ENCODE measurements at places on chromosomes 1 and 21.

DNA sequence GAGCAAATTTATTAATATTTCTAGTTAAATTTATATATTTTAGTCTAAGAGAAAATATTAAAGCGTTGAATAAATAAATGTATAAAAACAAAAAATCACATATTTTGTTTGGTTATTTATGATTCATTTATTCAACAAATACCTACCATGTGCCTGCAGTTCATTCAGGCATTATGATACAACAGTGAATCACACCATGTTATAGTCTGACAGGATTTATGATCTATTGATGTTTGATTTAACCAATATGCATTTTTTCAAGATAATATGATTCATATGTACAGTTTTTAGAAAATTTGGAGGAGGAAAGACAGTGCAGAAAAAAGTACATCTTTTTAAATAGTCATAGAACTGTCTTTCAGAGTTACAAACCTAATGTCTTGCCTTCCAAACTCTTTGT lies 7.4 kb upstream of the TRIM58 start:
- no peak for DNase-seq

- DNase-seq = no peak
Observed at GRCh38 chr1:43049481-43049880, 90.8 kb upstream of the SLC2A1 start.

- no peak for DNase-seq
Observed at GRCh38 chr1:209190591-209191261, 392.8 kb upstream of the CAMK1G start.

DNA sequence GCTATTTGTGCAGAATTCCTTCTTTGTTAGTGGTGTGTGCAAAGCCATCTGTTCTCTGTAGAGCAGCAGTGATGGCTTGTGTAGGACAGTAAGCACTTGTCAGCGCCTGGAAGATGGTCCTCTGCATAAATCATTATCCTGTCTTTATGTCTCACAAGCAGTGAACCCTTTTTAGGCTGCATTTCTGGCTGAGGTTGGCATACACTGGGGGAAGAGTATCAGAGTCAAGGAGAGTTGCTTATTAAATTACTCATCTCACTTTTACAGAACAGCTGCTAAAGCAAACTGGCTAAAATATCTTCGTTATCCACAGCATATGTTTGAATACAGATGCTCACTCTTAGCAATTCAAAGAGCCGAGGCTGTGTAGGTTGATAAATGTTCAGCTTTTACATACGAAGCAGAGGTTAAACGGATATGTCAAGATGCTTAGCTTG lies 54.6 kb upstream of the NCAM2 start:
- DNase-seq = no peak

DNA sequence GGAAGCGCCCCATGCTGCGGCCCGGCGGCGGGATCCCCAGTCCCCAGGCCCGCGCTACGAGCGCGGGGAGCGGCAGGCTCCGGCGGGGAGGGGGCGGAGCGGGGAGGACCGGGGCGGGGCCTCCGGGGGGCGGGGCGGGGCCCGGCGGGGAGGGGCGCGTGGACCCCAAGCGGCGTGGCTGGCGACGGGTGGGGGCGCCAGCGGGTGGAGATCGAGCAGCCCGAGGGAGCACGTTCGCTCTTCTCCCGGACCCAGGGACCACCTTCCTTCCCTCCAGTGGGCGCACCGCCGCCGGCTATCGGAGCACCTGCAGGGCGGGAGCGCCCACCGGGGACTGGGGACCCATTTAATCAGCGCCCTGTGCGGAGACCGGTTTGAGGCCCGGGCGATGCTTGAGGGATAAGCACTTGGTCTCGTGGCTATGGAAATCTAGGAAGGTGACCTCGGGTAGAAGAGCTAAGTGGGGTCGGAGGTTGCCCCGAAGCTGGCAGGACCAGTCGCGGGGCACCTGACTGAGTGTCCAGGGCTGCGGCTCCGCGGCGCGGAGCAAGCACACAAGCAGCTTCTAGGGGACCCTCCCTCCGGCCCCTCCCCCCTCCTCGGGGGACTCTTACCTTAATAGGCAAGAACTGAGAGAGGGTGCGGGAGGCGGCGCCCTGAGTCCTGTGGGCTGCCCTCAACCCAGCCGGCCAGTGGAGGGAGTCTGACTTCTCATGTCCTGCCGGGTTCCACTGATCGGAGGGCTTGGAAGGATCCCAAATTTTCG lies at the start of gene TSPAN2:
TSPAN2 (minus strand) TSS at position 84 of the 766 bp plus-strand sequence; CDS start at position 13, 71 bp downstream.
- no peak for DNase-seq

GRCh38 chr1:87594736-87595383 lies 266.2 kb downstream of the LMO4 start:
- DNase-seq = no peak

DNA sequence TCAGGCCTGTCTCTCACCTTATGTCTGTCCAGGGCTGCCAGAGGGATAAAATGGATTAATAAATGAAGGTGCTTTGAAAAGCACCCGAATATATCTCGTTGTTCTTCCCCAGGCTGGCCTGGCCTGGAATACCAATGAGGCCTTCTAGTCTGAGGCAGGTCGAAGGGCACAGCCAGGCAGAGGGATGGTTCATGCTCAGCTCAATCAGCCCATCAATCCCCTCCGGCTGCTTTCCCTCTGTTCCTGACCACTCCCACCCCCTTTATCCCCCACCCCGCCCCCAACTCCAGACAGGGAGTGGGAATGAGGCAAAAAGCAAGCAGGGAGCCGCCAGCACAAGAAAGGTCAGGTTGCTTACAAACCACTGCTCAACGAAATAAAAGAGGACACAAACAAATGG lies 40.0 kb upstream of the PRELP start:
- no peak for DNase-seq

DNA sequence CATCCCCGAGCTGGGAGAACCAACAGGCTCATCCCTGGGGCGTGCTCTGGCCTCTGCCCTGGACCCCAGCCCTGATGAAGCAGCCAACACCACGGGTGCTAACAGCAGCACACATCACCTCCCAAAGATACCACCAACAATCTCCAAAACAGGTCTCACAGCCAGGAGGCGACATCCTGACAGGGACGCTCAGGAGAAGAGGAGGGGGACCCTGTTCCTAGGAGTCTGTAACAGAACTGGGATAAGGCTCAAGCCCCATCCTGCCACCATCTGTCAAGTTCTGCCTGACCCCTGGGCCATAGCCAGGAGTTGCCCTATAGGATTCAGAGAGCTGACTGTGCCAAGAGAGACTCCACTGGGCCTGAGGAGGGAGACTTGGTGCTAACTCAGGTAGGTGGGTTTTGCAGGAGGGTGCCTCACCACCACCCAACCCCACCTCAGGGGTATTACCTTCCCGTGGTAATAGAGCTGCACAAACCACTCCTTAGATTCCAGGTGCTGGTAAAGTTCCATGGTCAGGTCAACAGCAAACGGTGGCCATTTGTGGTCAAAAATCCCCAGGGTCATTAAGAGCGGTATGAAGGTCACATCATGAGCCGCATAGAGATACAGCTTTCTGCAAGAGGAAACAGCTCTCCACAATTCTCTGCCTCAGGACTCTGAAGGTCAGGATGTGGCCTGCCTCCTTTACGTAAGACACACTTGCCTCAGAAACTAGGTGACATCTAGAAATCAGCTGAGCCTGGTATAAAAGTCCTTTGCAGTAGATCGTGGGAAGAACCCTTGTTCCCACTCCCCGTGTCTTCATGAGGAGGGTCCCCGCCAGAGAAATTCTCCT lies 22.3 kb downstream of the ACP6 start:
- DNase-seq = no peak

- DNase-seq = no peak
Observed at GRCh38 chr1:31551208-31551607, 25.1 kb upstream of the TINAGL1 start.

- DNase-seq = no peak
Observed at GRCh38 chr1:66265796-66266195, 268.2 kb upstream of the SGIP1 start.

DNA sequence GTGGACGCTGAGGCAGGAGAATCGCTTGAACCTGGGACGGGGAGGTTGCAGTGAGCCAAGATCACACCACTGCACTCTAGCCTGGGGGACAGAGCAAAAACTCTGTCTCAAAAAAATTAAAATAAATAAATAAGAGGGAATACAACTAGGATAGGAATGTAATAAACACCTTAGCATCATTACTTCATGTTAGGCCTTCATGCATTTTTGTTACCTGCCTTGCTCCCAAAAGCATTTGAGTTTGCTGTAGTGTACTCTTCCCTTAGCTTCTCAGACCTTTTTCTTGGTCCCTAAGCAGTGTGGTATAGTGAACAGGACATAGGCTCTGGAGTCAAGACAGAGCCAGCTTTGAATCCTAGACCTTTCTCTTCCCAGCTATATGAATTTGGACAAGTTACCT lies 2.8 kb upstream of the OSCP1 start:
- DNase-seq = no peak

DNA sequence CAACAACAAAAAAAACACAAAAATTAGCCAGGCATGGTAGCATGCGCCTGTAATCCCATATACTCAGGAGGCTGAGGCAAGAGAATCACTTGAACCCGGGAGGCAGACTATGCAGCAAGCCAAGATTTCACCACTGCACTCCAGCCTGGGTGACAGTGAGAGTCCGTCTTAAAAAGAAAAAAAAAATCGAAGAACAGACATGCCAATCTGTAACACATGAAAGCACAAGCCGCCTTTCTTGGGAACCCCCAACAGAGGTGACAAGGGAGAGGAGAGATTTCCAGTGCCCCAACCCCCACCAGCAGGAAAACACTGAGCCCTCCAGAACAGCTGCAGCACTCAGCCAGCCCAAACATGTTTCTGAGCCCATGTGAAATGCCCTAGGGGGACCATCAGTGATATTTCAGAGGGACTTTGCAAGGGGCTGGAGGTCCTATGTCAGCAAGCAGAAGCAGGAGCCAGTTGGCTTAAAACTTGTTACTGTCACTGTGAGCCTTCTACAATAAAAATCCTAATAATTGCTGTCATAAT lies 14.2 kb upstream of the EFNA1 start:
- DNase-seq = no peak

- no peak for DNase-seq
Observed at GRCh38 chr1:228944935-228945371, 209.7 kb downstream of the RHOU start.

DNA sequence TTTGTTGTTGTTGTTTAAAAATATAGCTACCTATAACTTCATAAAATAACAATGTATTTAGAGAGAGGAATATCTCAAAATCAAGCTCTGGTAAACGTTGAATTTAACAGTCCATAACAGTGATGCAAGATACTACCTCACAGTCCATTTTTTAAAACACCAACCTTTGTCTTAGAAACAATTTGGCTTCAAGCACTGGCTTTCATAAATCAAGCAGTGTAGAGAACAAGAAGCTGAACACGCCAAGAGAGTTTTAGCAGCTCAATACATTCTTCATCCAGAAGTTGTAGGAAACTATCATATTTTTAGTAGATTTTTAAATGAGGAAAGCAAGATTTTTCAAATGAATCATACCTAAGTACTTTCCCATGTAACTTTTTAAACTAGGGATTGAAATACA lies 334.3 kb upstream of the ADAMTS5 start:
- no peak for DNase-seq

DNA sequence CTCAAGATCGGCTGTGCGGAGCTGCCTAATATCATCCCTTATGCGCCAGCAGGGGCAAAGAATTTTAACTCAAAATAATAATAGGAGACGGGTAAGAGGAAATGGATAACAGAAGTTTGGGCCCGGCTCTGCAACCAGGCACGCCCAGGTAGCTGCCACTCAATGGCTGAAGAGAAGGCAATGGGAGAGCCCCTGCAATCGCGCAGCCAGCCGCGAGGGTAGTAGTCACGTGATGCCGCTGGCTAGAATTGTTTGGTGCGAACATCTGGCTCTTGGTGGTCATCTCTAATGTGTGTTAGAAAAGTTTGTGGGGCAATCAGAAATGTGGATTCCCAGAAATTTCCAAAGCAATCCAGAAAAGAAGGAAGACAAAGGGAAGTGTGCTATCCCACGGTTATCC lies 12.3 kb downstream of the BARHL2 start:
- no peak for DNase-seq

DNA sequence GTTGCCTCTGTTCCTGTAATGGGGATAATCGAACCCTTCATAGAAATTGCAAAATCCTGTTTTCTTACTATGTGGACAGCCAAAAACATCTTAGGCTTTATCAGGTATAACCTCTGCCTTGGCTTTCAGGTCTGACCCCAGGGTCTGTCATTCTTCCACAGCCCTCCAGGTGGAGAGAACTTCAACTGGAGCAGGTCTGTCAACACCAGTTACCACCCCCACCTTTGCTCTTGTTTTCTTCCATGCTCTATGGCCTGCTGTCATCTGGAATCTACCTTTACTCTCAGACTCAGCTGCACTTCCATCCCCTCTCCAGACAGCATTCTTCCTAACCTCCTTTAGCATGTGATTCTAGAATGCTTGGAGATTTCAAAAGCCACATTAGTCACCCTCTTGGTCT lies 10.4 kb upstream of the GJA9 start:
- no peak for DNase-seq

DNA sequence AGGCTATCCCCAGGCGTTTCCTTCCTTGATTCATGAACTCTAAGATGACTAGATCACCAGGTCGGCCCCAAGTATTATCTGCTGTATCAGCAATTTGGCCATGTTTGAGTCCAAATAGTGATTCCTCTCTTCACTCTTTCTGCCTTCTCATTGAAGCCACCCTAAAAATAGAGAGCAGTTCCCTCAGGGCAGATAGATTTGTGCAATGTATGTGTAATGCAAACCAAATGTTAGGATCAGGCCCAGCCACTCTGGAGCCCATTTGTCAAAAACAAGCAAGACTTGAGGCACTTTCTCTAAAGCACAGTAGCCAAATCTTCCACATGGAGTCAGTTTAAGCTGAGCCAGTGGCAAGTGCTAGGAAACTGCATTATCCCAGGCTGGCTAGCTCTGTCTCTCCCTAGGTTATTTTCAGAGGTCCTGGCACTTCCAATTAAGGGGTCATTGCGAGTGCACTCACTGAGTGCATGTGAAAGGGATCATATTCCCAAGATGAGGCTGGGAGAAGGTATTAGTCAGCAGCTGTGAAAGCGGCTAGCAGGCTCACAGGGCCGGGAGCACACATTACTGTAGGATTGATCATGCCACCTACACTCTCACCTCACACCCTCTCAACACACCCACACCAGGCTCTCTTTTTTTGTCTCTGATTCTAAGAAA lies 97.9 kb upstream of the RAB3GAP2 start:
- no peak for DNase-seq

GRCh38 chr1:39269791-39270342 lies 65.4 kb downstream of the MACF1 start:
- peak; percentile 23 for DNase-seq

DNA sequence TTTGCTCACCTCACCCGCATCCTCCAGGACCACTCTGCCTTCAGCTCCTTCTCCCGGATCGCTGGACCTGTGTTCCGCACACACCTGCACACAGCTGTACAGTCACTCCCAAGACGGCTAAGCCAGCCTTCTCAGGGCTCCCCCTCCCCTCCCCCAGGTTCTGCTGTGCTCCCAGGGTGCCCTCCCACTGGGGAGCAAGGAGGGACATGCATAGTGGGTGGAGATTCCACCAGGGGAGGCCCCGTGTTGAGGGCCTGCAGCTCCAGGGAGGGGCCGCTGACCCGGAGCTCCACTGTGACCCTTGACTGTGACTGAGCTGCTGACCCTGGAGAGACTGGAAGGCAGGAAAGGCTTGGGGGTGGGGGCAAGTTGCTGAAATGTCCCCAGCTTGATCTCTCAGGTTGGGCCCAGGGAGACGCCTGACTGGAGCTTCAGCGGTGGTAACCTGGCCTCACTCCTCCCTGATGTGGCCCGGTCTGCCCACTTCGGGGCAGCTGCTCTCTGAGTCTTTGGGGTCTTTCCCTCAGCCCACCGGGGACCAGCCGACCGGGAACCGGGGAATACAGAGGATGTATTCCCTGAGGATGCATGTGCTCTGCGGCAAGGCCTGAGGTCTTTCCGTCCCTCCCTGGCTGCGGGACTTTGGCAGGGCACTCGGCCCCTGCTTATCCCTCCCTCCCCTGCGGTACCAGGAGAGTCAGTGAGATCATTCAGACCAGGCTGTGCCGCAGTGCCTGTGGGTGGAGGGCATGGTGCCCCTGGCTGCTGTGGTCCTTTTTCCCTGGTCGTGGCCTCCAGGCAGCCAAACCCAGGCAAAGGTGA lies 28.6 kb upstream of the PLCH2 start:
- DNase-seq = no peak

All from GF-D8 (cell line).